ENCODE measurements at places on chromosomes 3 and 15.

DNA sequence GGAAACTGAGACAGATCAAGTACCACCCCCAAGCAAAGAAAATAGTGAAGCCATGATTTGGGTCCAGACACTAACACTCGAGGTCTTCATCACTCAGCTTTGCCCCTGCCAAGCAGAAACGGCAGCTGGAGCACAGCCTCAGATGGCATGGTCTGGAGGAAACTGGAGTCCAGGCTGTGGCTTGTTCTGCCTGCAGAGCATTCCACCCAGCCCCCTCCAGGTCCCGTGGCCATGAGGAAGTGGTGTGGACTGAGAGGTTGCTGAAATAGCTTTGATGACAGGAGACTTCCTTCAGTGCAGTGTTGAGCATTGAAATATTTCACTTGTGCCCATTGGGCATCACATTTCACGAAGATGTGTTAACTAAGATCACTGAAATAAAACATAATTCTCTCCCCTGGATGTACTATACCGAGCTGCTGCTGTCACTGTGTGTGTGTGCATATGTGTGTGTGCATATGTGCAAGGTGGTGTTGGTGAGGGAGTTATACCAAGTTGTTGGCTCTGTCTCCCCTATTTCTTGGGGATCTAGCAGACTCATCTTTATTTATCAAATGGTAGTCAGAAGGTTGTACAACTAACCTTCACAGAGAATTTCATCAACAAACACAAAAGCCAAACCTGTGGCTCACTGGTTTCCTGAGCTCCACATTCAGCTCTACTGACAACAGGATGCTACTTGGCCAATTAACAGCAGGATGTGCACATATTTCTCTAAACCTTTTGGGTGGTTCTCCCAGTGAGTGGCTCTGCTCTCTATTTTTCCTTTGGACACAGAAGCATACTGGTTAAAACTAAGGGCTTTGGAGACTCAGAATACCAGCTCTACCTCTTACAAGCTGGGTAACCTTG, 660.1 kb upstream of the CFAP20DC start:
- no peak for DNase-seq

DNA sequence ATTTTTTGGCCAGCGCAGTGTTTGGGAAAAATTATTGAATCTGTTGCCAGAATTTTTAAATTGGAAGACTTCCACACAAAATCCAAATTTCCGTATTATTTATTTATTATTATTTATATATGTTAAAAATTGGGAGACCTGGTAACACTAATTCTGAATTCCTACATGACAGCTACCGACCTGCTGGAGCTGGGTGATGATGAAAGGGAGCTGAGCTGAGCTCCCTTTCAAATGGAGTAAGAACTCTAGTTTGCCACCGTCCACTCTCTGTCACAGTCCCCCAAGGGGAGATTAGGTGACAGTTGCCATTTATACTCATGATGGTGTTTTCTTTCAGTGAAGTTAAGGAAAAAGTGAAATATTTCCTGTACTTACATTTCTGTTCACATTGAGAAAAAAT, 1.4 kb downstream of the CRTC3 start:
- no peak for DNase-seq

GRCh38 chr15:63905131-63905530, 71.4 kb upstream of the HERC1 start:
- no peak for DNase-seq

GRCh38 chr3:58540176-58540858, 3.3 kb upstream of the ACOX2 start:
- DNase-seq = no peak

DNA sequence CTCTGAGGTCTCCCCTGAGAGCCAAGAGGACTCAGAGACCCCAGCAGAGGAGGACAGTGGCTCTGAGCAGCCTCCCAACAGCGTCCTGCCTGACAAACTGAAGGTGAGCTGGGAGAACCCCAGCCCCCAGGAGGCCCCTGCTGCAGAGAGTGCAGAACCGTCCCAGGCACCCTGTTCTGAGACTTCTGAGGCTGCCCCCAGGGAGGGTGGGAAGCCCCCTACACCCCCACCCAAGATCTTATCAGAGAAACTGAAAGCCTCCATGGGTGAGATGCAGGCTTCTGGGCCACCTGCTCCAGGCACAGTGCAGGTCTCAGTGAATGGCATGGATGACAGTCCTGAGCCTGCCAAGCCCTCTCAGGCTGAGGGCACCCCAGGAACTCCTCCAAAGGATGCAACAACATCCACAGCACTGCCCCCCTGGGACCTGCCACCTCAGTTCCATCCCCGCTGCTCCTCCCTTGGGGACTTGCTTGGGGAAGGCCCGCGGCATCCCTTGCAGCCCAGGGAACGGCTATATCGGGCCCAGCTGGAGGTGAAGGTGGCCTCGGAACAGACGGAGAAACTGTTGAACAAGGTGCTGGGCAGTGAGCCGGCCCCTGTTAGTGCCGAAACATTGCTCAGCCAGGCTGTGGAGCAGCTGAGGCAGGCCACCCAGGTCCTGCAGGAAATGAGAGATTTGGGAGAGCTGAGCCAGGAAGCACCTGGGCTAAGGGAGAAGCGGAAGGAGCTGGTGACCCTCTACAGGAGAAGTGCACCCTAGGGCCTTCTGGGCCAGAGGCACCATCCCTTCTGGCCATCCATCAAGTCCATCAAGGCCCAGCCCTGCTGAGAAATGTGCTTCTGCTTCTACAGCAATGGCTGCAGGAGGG, 23.6 kb downstream of the PLEKHO2 start:
- no peak for DNase-seq

- no peak for DNase-seq
Measured at GRCh38 chr3:9809239-9809614, 835 bp upstream of the TTLL3 start.

- DNase-seq = no peak
Measured at GRCh38 chr15:25799906-25800700, 63.0 kb downstream of the ATP10A start.

- DNase-seq = no peak
Measured at GRCh38 chr3:31968927-31969418, 12.1 kb downstream of the OSBPL10 start.

GRCh38 chr3:122697952-122698620, 17.4 kb downstream of the PARP14 start:
- DNase-seq = no peak

Data from stimulated activated CD8-positive, alpha-beta memory T cell treated with anti-CD3 and anti-CD28 coated beads, Interleukin-2, amount 100 ng/mL, for 1 hour (primary cell).